Keratinocyte (primary cell): ENCODE measurements at places on chromosomes 2 and 18. TPM values are rescaled to one million over a fixed set of nuclear protein-coding genes. Genes with fewer than 3 reads are reported as not detected.

GRCh38 chr2:129369437-129369836 is 610.0 kb upstream of the RAB6C start:
- no peak for DNase-seq

GRCh38 chr2:227456772-227457171 is 15.2 kb upstream of the AGFG1 start:
- DNase-seq: no peak

GRCh38 chr2:8624855-8625398 is 56.9 kb upstream of the ID2 start:
- no peak for DNase-seq

- no peak for DNase-seq
These were observed 38.2 kb downstream of the IMMT start for GRCh38 chr2:86157009-86157556.

DNA sequence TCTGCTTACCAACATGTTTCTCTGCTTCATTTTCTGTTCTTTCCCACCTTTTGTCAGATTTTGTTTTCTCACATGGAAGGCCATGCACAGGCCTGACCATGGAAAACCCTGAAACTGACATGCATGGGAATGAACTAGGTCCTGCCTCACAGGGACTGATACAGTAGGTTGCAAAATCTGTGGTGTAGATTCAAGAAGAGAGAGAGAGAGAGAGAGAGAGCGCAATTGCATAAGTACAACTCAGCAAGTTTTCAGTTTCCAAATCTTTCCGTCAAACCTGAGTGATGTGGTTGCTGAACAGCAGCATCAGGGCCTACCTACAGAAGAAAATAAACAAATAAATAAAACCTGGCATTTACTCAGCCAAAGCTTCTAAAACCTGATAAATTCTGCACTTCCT is 87.5 kb upstream of the RNF152 start:
- DNase-seq: no peak

DNA sequence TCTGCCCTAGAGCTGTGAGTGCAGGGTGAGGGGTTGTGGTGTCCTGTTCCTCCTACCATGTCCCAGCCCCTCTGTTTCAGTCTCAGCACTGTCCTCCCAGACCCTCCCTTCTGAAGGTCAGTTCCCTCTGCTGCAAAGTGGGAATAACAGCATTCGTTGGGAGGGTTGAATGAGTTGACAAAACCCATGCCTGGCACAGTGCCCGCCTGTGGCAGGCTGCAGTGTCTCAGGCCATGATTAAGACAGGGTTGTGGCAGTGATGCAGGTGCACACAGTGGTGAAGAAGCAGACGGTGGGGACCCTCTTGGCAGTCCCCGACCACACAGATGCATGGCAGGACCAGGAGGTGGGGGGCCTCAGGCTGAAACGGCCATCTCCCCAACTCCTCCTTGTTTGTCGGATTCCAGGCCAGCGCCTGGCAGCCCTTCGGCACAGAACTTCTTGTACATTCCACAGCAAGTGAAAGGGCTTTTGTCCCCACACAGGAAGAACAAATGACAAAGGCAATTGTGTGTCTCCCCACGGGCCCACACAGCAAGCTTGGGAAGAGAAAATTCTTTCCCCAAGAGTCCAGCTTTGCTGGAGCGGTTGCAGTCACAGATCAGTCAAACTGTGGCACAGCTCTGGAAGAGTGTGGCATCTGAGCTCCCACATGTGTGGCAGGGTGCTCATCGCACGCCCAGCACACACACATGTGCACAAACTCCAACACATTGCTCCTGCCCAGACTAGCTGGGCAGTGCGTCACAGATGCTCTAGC is 92.0 kb upstream of the MSH2 start:
- no peak for DNase-seq

DNA sequence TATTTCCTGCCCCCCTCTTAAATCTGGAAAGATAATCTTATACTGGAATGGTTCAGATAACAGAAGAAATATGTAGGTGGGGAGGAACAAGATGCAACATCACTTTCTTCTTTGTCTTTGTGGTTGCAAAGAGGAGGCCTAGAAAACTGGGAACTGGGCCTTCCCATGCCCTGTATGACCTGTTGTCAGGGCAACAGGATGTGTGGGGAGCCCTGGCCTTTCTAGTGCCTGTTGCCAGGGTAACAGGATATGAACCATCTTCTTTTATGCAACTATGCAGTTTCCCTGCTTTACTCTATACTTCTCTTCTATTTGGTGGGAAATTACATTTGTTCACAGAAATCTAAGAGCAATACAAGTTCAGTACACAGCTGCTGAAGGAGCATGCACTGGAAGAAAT is 79.8 kb upstream of the PDE1A start:
- DNase-seq: no peak

Gene ALPI
- not detected in 3 replicates for polyA plus RNA-seq

Gene PLA2R1
- 7.6 to 13.2 TPM (median 12.3 TPM) in 3 replicates for polyA plus RNA-seq

Gene EPB41L3
- 0.33 to 0.70 TPM (median 0.39 TPM) in 3 replicates for polyA plus RNA-seq

Gene CNDP1
- polyA plus RNA-seq: not detected in 3 replicates
